AG08395 (cell line): ENCODE measurements at places on chromosomes 7 and 10.

DNA sequence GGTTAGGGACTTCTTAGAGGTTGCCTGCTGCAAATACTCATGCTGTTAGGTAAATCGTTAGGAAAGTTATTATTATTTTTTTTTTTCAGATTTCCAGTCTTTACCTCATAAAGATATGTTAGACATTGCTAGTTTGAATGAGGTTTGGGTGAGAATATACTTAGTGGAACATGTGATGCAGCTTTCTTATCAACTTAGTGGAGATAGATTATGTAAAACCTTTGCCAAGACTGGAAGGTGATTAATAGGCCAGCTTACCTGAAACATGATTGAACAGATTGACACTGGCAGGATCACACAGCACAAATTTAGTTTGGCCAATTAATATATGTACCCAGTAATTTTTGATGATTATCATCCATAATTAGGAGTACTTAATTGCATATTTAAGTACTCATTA lies 32.3 kb downstream of the ADD3 start:
- no peak for DNase-seq

- no peak for DNase-seq
Measured at GRCh38 chr10:11448545-11449244, 162.8 kb downstream of the USP6NL start.

DNA sequence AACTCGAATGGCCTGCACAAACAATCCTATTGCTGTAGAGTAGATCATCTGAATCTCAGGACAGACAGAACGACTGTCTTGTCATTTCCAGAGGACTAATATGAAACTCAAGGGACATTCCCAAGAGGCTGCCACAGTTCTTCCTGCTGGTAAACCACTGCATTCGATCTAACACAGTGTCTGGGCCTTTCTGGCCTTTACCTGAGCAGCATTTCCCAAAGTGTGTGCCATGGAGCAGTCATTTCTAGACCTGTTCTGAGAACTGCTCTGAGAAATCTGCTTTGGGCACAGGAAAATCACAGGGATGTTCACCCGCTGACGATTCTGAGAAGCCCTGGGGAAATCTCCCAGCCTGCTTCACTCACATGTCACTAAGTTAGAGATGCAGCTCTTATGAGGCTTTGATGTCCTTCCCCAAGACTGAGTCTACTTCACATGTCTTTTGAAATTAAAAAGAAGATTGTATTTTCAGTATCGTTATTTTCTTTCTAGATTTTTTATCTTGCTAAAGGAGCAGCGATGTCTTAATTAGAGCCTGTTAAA lies 18.4 kb downstream of the GPNMB start:
- DNase-seq: no peak

- no peak for DNase-seq
Measured at GRCh38 chr10:68142761-68143160, 33.5 kb downstream of the MYPN start.

DNA sequence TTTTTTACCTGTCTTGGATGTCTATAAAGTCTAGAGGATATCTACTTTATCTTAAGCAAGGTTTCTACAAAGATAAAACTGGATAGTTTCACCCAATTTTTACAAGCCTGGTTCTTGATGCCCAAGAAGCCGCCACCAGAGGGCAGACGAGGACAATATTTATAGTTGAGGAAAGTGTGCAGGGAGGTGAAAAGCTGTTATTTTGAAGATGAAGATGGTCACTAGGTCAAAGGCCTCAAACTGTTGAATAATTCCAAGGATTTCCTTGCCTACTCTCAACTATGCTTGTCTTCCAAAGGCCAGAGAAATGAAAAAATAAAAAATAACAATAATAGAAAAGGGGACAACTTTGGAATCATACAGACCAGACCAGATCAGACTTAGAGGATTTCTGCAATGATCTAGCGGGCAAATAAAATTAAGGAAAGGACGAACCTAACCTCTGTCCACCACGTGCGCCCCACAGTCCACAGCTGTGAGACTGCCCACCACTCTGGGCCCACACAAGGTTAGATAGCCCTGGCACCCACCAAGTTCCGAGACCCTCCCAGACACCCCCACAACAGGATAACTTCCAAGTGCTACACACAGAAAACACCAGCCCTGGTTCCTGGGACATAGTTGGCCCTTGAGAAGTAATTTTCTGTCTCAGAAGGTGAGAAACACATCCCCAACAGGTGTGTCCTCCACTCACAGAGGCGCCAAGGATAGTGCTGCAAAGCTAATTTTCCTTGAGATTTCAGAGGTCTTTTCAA lies 2.8 kb downstream of the PKD1L1 start:
- DNase-seq: peak; percentile 58

GRCh38 chr7:48381571-48381970 lies 210.3 kb downstream of the ABCA13 start:
- no peak for DNase-seq

DNA sequence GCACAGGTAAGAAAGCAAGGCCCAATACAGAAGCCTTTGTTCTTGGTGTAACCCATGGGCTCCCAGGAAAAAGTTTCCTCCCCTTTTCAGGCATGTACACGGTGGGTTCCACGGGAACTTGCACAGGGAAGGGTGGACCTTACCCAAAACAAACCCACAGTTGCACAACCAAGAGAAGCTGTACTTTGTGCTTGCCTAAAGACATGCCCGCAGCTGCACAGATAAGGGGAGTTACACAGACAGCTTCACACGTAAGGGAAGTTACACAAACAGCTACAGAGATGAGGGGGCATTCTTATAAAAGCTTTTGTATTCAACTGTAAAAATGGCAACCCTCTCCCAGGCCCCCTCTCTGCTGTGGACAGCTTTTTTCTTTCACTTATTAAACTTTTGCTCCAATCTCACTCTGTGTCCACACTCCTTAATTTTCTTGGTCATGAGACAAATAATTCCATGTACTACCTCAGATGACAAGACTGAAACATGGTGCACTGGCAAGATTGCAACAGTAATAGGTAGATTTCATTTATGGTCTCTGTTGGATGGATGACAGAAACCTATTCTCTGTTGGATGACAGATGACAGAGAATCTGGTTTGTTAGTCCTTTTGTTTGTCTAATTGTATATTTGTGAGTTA lies 72.9 kb downstream of the ATE1 start:
- no peak for DNase-seq

GRCh38 chr10:71828702-71829101 lies 22.3 kb downstream of the PSAP start:
- no peak for DNase-seq

DNA sequence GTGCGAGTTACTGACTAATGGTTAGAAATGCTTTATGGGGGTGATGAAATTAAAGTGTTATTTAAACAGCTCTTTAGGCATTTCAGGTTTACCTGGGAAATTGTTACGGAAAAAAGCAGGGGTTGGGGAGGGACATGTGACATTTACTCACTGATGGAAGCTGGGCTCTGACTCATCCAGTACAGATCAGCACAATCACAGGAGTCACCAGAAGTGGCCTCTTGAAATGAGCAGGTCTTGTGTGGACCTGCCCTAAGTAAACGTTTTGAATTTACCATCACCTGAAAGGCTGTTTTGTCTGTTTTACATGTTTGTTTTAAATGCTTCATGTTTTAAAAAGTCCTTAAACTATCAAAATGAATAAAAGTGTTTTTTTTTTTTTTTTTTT lies 2.3 kb downstream of the GLRX3 start:
- peak; percentile 50 for DNase-seq

GRCh38 chr7:66837007-66837406 lies 84.0 kb upstream of the TMEM248 start:
- DNase-seq: no peak

GRCh38 chr10:119313644-119314043 lies 106.3 kb downstream of the GRK5 start:
- DNase-seq: no peak

GRCh38 chr10:78654047-78654590 lies 414.6 kb upstream of the ZMIZ1 start:
- DNase-seq: no peak

GRCh38 chr7:47635091-47636080 lies 53.5 kb upstream of the TNS3 start:
- DNase-seq: peak; percentile 41

- DNase-seq: no peak
Measured at GRCh38 chr7:25976630-25977029, 175.4 kb upstream of the NFE2L3 start.

GRCh38 chr7:139674341-139674740 lies 103.5 kb downstream of the HIPK2 start:
- DNase-seq: no peak

DNA sequence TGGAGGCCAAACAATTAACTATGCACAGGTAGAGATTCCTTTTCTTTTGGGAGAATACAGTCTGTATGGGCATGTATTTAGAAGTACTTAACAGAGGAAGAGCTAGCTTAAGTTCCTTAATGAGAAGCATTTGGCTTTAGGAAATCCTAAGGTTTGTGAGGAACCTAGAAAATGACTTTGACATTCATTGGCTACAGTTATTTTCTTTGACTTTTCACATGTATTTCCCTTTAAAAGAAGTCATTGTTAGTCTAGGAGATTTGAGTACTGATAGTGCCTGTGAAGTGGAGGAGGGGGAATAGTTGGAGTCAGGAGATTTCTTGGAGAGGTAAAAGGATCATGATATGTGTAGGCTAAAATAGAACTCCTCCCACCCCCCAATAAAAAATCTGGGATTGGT lies 3.6 kb downstream of the HELLS start:
- no peak for DNase-seq

- DNase-seq: no peak
Measured at GRCh38 chr7:116465125-116465524, 34.4 kb upstream of the CAV2 start.

- no peak for DNase-seq
Measured at GRCh38 chr10:125720002-125720382, 483 bp downstream of the EDRF1 start.
